ENCODE measurements at places on chromosomes 11 and 22. TPM values are rescaled to one million over a fixed set of nuclear protein-coding genes. Genes with fewer than 3 reads are reported as not detected.

The RAB6A gene
- 42.6 TPM for total RNA-seq

The UPK3A gene
- total RNA-seq: not detected

The RAB38 gene
- total RNA-seq: 0.44 TPM

The GLB1L3 gene
- 1.3 TPM for total RNA-seq

The P2RY6 gene
- not detected for total RNA-seq

The CHRM4 gene
- 3.2 TPM for total RNA-seq

The SLCO2B1 gene
- not detected for total RNA-seq

The PTPN5 gene
- total RNA-seq: not detected

The SEC14L2 gene
- total RNA-seq: 74.6 TPM

The MPST gene
- 1.7 TPM for total RNA-seq

The SRSF8 gene
- total RNA-seq: 67.2 TPM

The CLMP gene
- total RNA-seq: 0.19 TPM

The MMP13 gene
- total RNA-seq: not detected

The RFPL3 gene
- total RNA-seq: not detected

The PRG3 gene
- not detected for total RNA-seq

- no peaks in the 10 kb centered on the region for H3K4me1 ChIP-seq
- H3K27ac ChIP-seq: no peak overlapping the region
- H3K4me3 ChIP-seq: no peak overlapping the region
- DNase-seq: no peak
- no peaks in the 10 kb centered on the region for H3K27me3 ChIP-seq
- H3K36me3 ChIP-seq: no peaks in the 10 kb centered on the region
Measured at GRCh38 chr11:103888541-103888951, 147.9 kb upstream of the DDI1 start.

DNA sequence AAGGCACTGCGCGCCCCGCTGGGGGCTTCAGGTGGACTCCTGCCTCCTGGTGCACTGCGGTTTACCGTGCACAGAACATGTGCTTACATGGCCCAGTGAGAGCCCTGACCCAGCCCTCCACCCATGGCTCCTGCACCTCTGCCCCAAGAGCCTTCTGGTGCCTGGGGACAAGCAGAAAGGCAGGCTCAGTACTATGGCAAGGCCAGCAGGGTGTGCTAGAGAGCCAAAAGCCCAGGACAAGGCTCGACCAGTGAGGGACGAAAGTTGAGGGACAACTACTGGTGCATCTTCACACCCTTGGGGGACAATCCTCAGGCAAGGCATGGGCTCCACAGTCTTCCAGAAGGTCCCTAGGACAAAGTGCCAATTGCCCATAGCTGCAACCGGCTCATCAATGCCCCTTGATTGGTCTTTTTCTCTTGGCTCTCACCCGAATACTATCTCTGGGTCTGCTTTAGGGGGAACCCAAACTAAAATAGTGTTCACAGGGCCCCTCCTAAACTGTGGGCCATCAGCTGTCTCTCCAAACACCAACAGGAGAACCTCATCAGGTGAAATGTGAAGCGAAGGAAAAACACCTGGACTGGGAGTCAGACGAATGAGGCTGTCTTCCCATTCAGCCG, 13.5 kb downstream of the PGA5 start:
- H3K4me1 ChIP-seq: peaks cover 3% of the 10 kb centered on the region
- peak; percentile 67 for DNase-seq
- H3K27me3 ChIP-seq: no peaks in the 10 kb centered on the region
- no peak overlapping the region for H3K4me3 ChIP-seq
- no peaks in the 10 kb centered on the region for H3K36me3 ChIP-seq

GRCh38 chr11:110979696-110980095, 265.8 kb upstream of the POU2AF2 start:
- no peaks in the 10 kb centered on the region for H3K36me3 ChIP-seq
- H3K4me1 ChIP-seq: no peaks in the 10 kb centered on the region
- H3K27ac ChIP-seq: no peak overlapping the region

DNA sequence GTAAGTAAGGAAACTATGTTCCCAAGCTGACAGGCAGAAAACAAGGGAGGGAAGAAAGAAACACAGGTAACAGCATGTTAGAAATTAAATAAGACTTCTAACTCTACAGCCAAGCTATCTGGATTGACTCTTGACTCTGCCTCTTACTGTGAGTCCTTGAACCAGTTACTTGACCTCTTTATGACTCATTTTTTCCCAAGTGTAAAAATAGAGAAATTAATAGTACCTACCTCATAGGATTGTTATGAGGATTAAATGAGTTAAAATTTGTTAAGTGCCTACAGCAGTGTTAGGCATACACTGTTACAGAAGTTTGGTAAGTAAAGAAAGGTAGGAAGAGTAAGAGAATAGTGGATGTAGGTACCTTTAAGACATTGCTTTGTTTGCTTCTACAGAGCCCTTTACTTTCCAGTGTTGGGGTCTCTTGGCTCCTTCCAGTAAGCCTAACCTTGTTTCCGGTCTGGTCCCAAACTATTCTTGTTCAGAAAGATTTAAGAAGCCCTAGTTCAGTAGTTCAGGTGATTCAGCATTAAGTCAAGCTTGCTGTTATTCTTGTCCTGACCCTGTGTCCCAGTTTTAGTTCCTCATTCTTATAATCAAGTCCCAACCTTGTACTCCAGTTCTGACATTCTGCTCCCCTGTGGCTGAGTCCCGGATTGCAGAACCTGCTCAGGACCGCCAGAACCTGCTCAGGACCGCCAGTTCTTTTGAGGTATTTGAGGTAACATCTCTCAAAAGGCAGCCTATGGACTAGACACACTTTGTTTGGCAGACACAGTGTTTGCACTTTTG, 963.4 kb upstream of the CCDC90B start:
- H3K27ac ChIP-seq: no peak overlapping the region
- H3K4me1 ChIP-seq: no peaks in the 10 kb centered on the region
- no peaks in the 10 kb centered on the region for H3K36me3 ChIP-seq
- H3K4me3 ChIP-seq: no peak overlapping the region
- H3K27me3 ChIP-seq: no peaks in the 10 kb centered on the region

DNA sequence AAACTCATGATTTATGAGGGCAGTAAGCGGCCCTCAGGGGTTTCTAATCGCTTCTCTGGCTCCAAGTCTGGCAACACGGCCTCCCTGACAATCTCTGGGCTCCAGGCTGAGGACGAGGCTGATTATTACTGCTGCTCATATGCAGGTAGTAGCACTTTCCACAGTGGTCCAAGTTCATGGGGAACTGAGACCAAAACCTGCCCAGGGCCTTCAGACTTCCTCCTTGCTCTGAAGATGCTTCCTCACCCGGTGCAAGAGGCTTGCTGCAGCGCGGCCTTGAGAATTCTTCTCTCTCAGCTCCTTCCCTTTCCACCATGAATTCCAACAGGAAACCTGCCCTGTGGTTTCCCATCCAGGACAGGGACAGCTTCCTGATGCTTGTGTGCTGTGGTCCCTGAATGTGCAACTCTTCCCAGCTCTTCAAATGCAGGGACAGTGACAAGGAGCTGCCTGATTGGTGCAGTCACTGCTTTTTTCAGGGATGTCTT, 53.9 kb downstream of the GGTLC2 start:
- no peak for DNase-seq
- no peaks in the 10 kb centered on the region for H3K27me3 ChIP-seq
- H3K4me3 ChIP-seq: no peak overlapping the region
- no peaks in the 10 kb centered on the region for H3K36me3 ChIP-seq
- no peaks in the 10 kb centered on the region for H3K4me1 ChIP-seq

DNA sequence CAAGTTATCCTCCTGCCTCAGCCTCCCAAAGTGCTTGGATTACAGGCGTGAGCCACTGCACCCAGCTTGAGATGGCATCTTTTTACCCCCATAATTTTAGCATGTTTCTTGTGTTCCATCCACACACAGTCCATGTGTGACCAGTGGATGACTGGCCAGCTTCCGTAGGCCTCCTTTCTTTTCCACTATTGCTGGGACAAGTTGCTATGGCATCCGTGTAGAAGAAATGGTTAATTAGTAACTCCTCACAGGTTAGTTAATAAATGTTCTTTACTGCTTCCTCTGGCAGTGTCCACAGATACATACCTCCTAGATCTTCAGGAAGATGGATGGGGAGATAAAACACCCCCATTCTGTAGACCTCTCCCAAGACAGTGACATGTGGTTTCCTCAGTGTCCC, 154.3 kb upstream of the RASSF10 start:
- no peaks in the 10 kb centered on the region for H3K27me3 ChIP-seq
- no peak for DNase-seq
- no peak overlapping the region for H3K27ac ChIP-seq
- no peaks in the 10 kb centered on the region for H3K36me3 ChIP-seq
- no peaks in the 10 kb centered on the region for H3K4me1 ChIP-seq

DNA sequence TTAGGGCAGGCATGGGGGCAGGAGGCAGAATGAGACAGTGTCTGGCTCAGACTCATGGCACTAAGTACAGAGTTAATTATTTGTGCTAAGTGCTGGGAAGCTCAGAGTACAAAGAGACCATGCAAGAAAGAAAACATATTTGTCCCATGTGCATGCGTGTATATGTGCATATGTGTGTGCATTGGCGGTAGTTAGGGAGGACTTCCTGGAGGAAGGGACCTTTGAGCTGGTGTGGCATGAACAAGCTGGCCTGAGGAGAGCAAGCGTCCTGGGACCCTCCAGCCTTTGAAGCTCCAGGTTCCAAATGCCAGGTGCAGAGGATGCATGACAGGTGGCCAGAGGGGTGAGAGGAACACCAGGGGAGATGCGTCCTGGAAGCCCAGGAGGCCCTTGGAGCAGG, 6.1 kb downstream of the FBLN1 start:
- H3K27me3 ChIP-seq: peaks cover 15% of the 10 kb centered on the region
- no peaks in the 10 kb centered on the region for H3K36me3 ChIP-seq
- H3K4me1 ChIP-seq: no peaks in the 10 kb centered on the region
- H3K4me3 ChIP-seq: no peak overlapping the region
- no peak overlapping the region for H3K27ac ChIP-seq

DNA sequence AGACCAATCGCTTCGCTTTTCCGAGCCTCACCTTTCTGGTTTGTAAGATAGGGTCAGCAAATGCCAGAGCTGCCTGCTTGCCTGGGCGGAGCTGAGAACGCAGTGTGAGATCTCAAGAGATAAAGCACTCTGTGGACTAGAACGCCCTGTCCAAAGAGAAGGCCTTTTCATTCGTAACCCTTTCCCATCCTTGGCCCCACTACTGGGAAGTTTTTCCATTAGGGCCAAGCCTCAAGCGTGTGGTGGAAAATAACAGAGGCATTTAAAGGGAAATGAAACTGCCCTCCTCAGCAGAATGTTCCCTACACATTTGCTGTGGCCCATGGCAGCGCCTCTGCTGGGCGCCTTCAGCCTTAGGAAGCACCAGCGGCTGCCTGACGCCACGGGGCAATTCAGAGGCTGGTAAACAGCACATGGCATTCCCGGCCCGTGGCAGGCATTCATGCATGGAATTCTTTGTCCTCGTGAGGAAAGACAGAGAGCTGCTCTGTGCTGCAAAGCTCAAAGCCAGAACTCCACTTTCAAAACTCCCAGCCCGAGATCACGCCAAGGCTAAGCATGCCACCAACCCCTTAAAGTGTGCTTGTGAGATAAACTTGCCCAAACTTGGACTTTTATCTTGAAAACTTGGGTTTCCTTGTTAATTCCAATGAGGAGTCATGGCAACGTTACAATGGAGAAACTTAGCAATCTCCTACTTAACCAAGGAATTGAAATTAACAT, 38.1 kb downstream of the AHNAK start:
- H3K4me1 ChIP-seq: no peaks in the 10 kb centered on the region
- H3K4me3 ChIP-seq: no peak overlapping the region
- DNase-seq: no peak
- no peaks in the 10 kb centered on the region for H3K36me3 ChIP-seq
- no peaks in the 10 kb centered on the region for H3K27me3 ChIP-seq

GRCh38 chr11:123072332-123072761, 10.4 kb upstream of the HSPA8 start:
- peaks cover 48% of the 10 kb centered on the region for H3K4me1 ChIP-seq
- no peak for DNase-seq
- no peak overlapping the region for H3K4me3 ChIP-seq
- peak overlapping the region; percentile 96 for H3K27ac ChIP-seq
- H3K27me3 ChIP-seq: no peaks in the 10 kb centered on the region
- no peaks in the 10 kb centered on the region for H3K36me3 ChIP-seq

- H3K27ac ChIP-seq: no peak overlapping the region
- H3K36me3 ChIP-seq: no peaks in the 10 kb centered on the region
- H3K27me3 ChIP-seq: no peaks in the 10 kb centered on the region
- no peak overlapping the region for H3K4me3 ChIP-seq
- no peak for DNase-seq
Measured at GRCh38 chr11:128146926-128147605, 440.3 kb downstream of the ETS1 start.

DNA sequence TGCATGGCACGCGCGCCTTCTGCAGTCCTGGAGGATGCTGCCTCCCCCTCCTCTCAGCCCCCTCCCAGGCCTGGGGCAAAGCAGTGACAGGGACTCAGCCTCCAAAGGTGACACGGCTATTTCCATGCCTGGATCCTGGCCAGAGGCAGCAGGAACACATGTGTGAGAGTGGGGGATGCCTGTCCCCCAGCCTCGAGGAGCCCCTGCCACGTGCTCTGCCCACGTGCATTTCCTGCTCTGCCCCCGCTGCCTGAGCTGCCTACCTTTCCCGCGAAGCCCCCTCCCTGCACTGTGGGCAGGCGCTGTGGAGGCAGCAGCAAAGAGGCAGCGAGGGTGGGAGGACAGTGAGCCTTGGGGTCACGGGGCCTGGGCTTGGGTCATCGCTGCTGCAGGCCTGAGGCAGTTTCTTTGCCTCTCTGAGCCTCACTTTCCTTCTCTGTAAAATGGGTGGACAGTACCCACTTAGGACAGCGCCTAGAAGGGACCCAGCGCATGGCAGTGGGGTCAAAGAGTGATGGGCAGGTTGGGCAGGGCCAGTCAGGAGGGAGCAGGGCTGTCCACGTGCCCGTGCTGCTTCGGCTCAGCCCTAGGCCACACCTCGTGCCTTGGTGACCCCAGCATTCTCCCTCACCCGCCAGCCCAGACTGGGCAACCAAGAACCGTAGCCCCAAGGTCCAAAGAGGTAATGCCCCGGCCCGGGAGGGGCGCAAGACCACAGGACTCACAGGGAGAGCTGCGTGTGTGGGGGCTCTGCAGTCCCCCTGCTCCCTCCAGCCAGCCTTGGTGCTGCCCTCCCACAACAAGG, 48.6 kb downstream of the FLRT1 start:
- H3K4me1 ChIP-seq: no peaks in the 10 kb centered on the region
- no peak overlapping the region for H3K27ac ChIP-seq
- H3K4me3 ChIP-seq: no peak overlapping the region
- DNase-seq: no peak
- H3K27me3 ChIP-seq: no peaks in the 10 kb centered on the region

- DNase-seq: no peak
- no peaks in the 10 kb centered on the region for H3K36me3 ChIP-seq
- no peak overlapping the region for H3K27ac ChIP-seq
- H3K27me3 ChIP-seq: no peaks in the 10 kb centered on the region
Measured at GRCh38 chr11:10263929-10264328, 30.1 kb downstream of the SBF2 start.

DNA sequence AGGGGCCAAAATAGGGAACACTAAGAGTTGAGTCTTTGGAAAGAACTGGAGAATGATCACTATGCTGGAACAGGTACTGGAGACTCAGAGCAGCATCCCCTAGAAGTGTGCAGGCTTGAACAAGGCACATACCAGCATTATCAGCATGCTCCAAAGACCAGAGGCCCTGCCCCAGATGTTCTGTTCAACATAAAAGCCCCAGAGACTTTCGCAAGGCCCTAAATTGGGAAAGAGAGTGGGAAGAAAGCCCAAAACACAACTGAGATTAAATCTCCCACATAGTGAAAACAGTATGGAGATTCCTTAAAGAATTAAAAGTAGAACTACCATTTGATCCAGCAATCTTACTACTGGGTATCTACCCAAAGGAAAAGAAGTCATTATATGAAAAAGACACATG, 9.4 kb downstream of the CNGA4 start:
- H3K4me3 ChIP-seq: no peak overlapping the region
- no peaks in the 10 kb centered on the region for H3K36me3 ChIP-seq
- H3K27ac ChIP-seq: no peak overlapping the region

All from CD4-positive, alpha-beta T cell (primary cell).